CD8-positive, alpha-beta memory T cell (primary cell): ENCODE measurements at places on chromosomes 1 and 21. TPM values are rescaled to one million over a fixed set of nuclear protein-coding genes. Genes with fewer than 3 reads are reported as not detected.

GRCh38 chr1:223750730-223751570, 38.6 kb downstream of the CAPN2 start:
- no peak overlapping the region for H3K4me3 ChIP-seq
- H3K27ac ChIP-seq, result no peak overlapping the region
- peaks cover 59% of the 10 kb centered on the region for H3K36me3 ChIP-seq
- DNase-seq, result no peak
- H3K4me1 ChIP-seq, result peaks cover 5% of the 10 kb centered on the region

GRCh38 chr1:230332061-230332460, 94.1 kb downstream of the PGBD5 start:
- H3K27ac ChIP-seq, result no peak overlapping the region
- no peak for DNase-seq
- H3K4me1 ChIP-seq, result no peaks in the 10 kb centered on the region
- no peaks in the 10 kb centered on the region for H3K36me3 ChIP-seq
- H3K27me3 ChIP-seq, result no peaks in the 10 kb centered on the region
- H3K4me3 ChIP-seq, result no peak overlapping the region

DNA sequence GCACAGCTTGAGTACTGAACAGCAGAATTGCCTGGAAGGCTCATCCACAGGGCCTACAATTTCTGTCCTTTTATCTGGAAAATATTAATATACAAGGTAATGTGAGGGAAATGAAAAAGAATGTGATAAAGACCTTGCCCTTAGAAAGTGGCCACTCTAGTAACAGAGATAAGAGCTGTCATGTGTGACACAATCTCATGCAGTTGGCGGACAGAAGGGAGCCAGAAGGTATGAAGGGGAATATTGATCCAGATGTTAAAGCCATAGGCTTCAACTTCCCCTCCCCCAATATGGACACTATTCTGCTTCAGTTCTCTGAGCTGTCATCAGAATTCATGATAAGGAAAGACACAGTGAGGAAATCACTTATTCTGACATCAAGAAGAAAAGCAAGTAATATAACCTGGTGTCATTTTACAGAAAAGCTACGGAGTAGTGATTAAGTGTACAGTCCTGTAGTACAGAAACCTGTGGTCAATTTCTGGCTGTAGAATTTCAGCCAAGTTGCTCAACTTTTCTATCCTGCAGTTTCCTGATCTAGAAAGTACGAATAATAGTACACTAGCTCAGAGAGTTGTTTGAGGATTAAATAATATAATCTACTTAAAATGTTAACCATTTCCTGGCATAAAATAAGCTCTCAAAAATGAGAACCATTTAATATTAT, 572.1 kb downstream of the DPYD start:
- H3K27me3 ChIP-seq, result no peaks in the 10 kb centered on the region
- H3K4me1 ChIP-seq, result no peaks in the 10 kb centered on the region
- no peak overlapping the region for H3K27ac ChIP-seq
- no peaks in the 10 kb centered on the region for H3K36me3 ChIP-seq
- DNase-seq, result no peak

- H3K36me3 ChIP-seq, result no peaks in the 10 kb centered on the region
- H3K27me3 ChIP-seq, result no peaks in the 10 kb centered on the region
- DNase-seq, result no peak
Measured at GRCh38 chr1:169249611-169250010, 118.0 kb downstream of the NME7 start.

Gene SRM
- total RNA-seq, result 438 TPM

Gene OXCT2
- total RNA-seq, result 2.2 TPM

Gene B3GALNT2
- 15.6 TPM for total RNA-seq

Gene LIN28A
- total RNA-seq, result not detected
